GM18507 (cell line): ENCODE measurements at places on chromosomes 12 and 14.

DNA sequence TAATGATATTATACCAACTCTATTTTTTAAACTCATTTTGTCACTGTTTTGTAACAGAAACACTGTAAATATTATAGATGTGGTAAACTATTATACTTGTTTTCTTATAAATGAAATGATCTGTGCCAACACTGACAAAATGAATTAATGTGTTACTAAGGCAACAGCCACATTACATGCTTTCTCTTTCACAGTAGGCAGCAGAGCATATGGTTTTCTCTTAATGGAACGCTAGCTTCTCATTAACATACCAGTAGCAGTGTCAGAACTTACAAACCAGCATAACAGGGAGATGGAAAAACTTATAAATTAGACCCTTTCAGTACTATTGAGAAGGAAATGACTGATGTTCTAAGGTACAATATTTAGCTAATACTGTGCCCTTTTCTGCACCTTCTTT, 398.8 kb downstream of the PRKD1 start:
- no peak for DNase-seq

DNA sequence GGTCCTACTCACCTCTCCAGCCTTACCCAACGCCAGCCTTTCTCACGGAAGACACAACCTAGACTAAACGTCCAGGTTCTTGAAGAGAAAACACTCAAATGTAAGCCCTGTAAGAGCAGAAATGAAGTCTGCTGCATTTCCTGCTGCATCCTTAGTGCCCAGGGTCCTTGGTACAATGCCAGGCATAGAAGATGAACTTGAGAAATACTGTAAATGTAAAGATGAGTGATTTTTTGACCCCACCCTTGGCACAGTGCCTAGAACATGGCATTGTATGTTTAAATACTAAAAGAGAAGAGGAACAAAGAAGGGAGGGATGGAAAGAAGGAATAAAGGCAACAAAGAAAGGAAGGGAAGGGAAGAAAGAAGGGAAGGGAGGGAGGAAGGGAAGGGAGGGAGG, 514.6 kb downstream of the MED13L start:
- no peak for DNase-seq

- no peak for DNase-seq
These were observed 6.0 kb upstream of the HRK start for GRCh38 chr12:116887244-116887643.

DNA sequence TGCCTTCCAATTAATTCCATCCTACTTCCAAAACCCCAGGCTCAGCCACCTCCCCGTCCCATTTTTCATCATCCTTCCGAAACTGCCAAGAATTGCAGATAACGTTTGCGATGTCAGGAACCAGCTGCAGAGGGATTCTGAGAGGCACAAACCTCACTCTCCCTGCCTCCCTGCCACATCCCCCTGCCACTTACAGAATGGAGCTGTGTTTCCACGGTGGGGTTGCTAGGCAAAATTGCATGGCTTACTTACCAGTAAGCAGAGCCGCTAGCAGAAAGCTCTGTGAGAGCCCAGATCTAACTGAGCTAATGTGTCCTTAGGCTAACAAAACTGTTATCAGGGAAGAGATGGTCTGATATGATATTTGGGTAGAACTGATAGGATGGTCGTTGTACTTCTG, 127.4 kb downstream of the KCNK10 start:
- no peak for DNase-seq

DNA sequence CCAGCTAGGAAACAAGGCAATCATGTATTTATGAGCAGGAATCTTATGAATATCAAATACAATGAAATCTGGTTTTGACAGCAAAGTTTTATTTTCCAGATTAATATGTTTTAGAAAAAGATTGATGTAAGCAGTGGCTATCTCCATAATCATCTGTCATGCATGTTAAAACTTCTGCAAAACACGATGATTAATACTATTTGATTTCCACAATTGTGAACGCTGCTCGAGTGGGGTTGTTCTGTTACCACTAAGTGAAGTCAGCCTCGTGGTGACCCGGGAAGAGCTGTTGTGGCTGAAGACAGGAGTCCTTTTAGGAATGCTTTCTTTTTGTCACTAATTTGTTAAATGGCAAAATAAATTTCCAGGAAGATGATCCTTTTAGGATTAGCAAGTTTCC, 9.4 kb downstream of the CFAP251 start:
- DNase-seq, result no peak

DNA sequence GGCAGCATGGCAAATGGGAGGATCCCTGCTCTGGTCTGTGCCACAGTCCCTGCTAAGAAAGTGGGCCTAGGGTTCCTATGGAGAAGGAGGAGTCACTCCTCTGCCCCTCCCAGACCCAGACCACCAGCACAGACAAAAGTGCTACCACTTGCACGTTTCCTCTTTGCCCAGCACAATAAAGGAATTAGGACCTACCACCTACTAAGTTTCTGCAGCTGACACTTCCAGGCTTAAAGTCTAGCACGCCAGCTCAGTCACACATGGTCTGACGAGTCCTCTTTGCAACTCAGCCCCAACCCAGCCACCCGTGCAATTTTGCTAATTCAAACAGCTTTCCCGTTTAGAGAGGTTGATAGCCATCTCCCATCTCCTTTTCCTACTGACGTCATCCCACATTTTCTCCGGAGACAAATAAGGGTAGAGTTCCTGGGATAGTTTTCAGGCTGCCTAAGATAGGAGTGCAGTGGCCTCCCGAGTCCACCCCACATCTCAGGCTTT, 66.2 kb upstream of the PTGR2 start:
- DNase-seq, result no peak

- no peak for DNase-seq
These were observed 71.2 kb downstream of the PPFIBP1 start for GRCh38 chr12:27595231-27595642.

DNA sequence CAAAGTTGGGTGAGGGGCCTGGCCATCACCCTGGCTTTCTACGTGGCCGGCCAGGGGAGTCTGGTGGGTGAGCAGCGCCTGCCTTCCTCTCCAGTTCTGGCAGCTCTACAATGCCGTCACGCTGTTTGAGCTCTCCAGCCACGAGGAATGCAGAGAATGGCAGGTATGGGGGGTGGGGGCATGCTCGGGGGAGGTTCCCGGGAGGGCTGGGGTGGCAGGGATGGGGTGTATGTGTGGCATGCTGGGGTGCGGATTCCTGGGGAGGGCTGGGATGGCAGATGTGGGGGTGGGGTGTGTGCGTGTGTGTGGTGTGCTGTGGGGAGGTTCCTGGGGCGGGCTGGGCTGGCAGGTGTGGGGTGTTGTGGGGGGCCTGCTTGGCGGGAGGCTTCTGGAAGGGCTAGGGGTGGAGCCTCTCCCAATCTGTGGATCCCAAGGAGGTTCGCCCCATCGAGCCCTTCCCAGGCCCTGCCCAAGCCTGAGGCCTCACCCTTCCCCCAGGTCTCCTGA, 18.5 kb downstream of the RHOF start:
- no peak for DNase-seq

GRCh38 chr12:68131867-68132414, 27.6 kb downstream of the IFNG start:
- no peak for DNase-seq

- DNase-seq, result no peak
These were observed 13.1 kb upstream of the ANKS1B start for GRCh38 chr12:99997806-99998205.

DNA sequence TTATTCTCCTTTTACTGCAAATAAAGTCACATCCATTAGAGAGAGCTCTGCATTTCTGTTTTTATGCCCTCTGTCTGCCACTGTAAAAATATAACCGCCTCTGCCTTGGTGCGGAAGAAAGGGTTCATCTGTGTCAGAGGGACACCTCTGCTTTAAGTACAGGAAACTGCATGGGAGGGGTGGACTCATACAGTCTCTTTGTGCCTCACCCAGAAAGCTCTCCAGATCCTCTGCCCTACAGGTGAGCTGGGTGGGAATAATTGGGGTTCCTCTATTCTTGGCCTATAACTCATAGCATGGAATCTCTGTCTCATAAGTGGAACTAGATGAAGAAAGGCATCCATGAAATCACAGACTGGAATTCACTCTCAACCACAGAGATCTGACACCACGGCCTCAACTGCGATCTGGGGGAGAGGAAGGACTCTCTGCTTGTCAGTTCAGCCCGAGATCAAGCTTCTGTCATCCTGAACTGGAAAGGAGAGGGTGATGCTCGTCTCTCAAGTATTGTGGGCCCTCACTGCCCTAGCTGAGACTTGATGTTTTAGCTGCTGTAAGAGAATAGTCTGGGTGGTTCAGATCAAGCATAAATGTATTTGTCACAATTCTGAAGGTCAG, 702.3 kb downstream of the TMEM121 start:
- DNase-seq, result no peak

DNA sequence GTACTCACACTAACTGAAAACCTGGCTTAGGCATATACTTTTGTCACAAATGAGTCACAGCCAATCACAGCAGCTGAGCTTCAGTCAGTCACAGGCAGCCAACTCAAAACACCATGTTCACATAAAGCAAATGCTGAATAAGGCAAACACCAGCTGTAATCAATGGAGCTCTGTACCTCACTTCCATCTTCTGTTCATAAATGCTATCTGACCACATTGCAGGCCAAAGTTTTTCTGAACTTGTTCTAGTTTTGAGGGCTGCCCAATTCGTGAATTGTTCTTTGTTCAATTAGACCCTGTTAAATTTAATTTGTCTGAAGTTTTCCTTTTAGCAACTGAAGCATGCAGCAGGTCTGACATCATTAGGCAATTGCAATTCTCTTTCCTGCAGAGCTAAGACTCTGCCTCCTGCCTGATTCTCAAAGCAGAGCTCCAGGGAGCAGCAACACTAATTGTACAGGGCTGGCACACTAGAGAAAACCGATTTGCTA, 129.9 kb downstream of the WIF1 start:
- no peak for DNase-seq

- no peak for DNase-seq
These were observed 13.8 kb downstream of the SETD1B start for GRCh38 chr12:121817648-121818043.

DNA sequence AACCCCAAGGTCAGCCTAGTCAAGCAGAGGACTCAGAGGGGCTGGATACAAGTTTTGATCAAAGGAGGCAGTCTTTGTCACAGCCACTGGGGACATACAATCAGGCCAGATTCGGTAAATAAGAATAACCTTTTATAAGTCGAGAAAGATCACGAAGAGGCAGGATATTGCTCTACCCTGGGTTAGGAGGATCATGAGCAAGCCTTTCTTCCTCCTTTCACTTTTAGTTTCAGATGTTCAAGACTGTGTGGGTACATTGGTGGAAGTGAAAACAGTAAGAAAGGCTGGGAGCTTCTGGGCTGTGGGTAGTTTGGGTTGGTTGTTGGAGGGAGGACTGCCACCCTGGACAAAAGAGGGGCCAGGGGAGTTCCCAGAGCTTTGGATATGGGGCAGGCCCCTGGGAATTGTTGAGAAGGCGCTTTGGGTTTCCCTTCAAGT, 127.7 kb downstream of the SNAPC1 start:
- DNase-seq, result peak; percentile 43

DNA sequence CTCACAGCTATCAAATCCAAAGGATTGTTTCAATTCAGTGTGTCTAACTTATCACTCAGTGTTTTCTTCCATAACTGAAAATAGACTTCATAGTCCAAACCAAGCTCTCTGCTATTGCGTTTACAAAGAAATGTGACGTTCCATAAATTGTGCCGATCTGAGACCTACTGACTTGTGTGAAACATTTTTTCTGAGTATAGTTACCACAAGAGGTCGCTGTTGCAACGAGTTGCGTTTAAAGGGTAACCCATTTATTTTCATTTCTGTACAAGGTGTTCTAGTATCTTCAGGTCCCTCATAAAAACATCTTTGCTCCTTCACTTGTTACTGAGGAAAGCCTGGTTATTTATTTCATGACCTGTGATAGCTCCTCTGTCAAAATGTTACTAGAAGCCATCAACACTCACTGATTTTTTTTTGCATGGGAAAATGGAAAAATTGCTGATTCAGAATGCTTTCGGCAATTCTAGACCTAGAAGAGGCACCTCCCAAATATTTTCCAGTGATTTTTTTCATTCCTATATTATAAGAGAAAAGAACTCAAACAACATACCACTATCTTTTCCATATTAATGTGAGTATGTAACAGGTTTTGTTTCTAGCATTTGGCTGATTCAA, 60.9 kb upstream of the OR4E1 start:
- DNase-seq, result no peak

- no peak for DNase-seq
These were observed 842 bp upstream of the CISTR start for GRCh38 chr12:53752621-53753020.

GRCh38 chr12:112973818-112974231, 4.5 kb upstream of the OAS2 start:
- DNase-seq, result no peak

- no peak for DNase-seq
These were observed 240.5 kb downstream of the C12orf75 start for GRCh38 chr12:105570944-105571343.

GRCh38 chr14:95485222-95485819, 31.1 kb downstream of the SYNE3 start:
- no peak for DNase-seq

DNA sequence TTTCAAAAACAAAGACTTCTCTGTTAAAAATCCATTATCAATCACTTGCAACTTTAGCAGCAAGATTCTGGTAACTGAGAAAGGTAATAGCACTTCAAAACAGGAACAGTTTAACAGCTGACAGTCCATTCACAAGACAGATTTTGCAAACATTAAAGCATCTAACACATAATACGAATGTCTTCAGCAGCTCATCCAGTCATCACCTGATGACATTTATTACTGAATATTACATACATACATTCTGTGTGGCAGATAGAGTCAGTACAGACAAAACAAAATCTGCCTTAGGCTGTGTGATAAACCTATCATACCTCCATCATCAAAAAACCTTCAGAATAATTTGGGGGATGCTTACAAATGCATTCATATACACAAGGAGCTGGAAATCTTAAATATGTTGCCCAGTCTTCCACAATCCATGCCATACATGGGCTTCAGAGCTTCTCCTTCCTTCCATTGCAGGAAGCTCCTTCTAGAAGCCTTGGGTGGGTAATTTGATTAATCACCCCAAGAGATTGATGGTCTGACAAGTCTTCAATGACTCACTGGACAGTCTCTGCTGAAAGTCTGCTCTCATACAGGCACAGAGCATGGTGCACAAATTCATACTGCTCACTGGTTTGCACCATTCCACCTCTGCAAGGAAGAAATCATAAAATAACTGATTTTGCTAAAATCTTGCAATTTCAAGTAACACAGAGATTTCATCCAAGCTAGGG, 1.6 kb upstream of the PTPRB start:
- DNase-seq, result no peak

DNA sequence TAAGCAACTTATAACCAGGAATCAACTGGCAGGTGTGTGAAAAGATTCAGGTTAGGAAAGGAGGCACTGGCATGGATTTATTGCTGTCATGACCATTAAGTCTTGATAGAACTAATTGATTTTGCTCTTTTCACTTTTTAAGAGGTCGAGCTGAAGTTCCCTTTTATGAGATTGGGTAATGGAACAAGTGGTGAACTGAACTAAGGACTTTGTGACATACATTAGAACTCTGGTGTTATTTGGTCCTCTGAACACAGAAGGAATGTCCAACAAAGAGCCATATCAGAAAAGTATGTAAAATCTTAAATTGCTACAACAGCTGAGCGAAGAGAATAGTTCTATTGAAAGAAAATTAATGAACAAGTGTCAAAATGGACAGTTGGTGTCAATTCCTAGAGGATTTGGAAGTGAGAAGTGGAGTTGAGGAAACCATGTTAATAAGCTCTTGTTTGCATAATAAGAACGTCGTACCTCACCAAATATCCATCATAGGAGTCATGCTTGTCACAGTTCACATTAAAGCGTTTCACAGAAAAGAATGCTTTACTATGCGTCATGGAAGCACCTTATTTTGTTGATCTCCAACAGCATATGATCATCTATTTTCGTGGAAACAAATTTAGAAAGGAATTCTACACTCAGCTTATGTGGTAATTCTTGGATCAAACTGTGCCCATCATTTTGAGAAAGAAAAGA, 8.4 kb upstream of the MYF6 start:
- DNase-seq, result no peak

GRCh38 chr14:98122527-98122926, 1149.5 kb downstream of the BCL11B start:
- no peak for DNase-seq
